ENCODE measurements at places on chromosomes 6 and 20.

- no peak for DNase-seq
Observed at GRCh38 chr6:77361018-77361417, 102.3 kb downstream of the HTR1B start.

DNA sequence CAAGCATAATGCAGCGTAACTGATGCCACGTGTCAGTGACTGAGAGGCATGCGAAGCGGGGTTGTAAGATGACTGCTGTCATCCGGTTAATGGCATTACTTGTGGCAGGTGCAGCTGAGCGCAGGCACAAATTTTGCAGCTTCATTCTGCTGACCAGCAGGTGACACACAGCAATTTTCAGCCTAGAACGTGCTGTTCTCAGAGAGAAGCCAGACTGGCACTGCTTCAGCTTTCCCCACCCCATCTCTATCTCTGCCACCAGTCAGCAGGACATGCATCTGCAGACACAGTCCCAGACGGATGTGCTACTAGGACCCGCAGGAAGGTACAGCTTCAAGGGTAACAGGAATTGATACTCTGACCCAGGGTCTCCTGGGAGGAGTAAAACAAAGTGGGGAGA is 221.8 kb downstream of the KIF16B start:
- no peak for DNase-seq

GRCh38 chr6:113694278-113695077 is 162.7 kb upstream of the MARCKS start:
- no peak for DNase-seq

- DNase-seq: no peak
Observed at GRCh38 chr6:11598687-11599086, 61.1 kb downstream of the TMEM170B start.

GRCh38 chr6:35810971-35811698 is 6.0 kb downstream of the LHFPL5 start:
- peak; percentile 35 for DNase-seq

GRCh38 chr6:44967481-44967880 is 360.6 kb upstream of the RUNX2 start:
- no peak for DNase-seq

- DNase-seq: no peak
Observed at GRCh38 chr6:21872749-21873148, 279.2 kb downstream of the SOX4 start.

DNA sequence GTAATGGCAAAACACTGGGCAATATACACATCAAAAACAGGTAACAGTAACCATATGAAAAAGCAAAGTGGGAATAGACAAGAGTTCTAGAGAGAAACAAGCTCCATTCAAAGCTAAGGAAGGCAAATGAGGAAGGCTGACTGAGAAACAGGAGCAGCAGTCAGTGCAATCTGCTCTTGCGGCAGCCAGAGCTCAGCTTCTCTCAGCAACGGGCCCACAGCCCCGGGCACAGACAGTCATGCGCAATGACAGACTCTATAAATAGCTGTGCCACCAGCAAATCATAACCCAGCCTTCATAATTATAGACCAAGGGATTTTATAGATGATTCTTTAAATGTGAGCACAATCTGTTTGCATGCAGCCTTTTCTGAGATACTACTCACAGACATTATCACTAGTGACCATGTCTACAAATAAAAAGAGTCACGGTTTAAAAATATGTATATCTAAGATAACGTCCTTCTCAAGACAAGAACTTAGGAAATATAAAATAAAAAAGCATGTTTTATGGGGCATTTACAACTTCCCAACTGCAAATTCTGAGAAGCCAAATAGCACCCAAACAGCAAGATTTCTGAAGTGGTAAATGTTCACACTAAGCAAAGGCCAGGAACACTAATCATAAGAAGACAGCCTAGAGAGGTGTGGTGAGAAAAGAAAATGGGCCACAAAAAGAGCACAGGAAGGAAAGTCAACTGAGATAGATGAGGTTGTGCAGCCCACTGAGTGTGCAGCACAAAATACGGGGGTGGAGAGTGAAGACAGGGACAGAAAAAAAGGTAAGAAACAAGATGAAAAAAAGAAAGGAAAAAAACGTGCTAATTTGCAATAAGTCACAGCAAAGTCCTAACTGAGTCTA is 39.9 kb upstream of the BEND6 start:
- no peak for DNase-seq

- no peak for DNase-seq
Observed at GRCh38 chr6:113476937-113477839, 380.0 kb upstream of the MARCKS start.

GRCh38 chr20:42594659-42595058 is 595.0 kb downstream of the PTPRT start:
- no peak for DNase-seq

GRCh38 chr20:37570419-37570818 is 42.7 kb upstream of the BLCAP start:
- DNase-seq: no peak

Measured in fibroblast of the conjunctiva (primary cell).